ENCODE measurements at places on chromosomes 1 and 21. TPM values are rescaled to one million over a fixed set of nuclear protein-coding genes. Genes with fewer than 3 reads are reported as not detected.

ADORA3 gene
- total RNA-seq = not detected

ZP4 gene
- total RNA-seq = not detected

GRCh38 chr1:241485554-241485992 is 34.0 kb downstream of the FH start:
- DNase-seq = no peak

PLPP3 gene
- not detected for total RNA-seq

GRCh38 chr21:37119421-37120218 is 46.6 kb downstream of the TTC3 start:
- no peak for DNase-seq

SIPA1L2 gene
- total RNA-seq = 0.66 TPM
